Kidney epithelial cell (primary cell): ENCODE measurements at places on chromosomes 16 and 17. TPM values are rescaled to one million over a fixed set of nuclear protein-coding genes. Genes with fewer than 3 reads are reported as not detected.

Gene ZNF423
- total RNA-seq: 3.6 and 5.5 TPM in 2 replicates

Gene KRTAP9-4
- not detected in 2 replicates for total RNA-seq

Gene TIGD7
- total RNA-seq: 3.1 and 3.4 TPM in 2 replicates

Gene TBX2
- 7.3 and 7.7 TPM in 2 replicates for total RNA-seq

Gene ATP1B2
- total RNA-seq: not detected in 2 replicates
